ENCODE measurements at places on chromosomes 1 and 21. TPM values are rescaled to one million over a fixed set of nuclear protein-coding genes. Genes with fewer than 3 reads are reported as not detected.

Gene SLC45A1
- total RNA-seq, result 4.3 TPM

Gene TMEM82
- not detected for total RNA-seq

Gene TBCE
- total RNA-seq, result 24.2 TPM

Gene SMPDL3B
- total RNA-seq, result 2.0 TPM
